C1 segment of cervical spinal cord (tissue), 14 donors: ENCODE measurements at places on chromosomes 4 and X.

GRCh38 chrX:49039598-49040375 is 3.4 kb downstream of the TFE3 start:
- no peak for DNase-seq

GRCh38 chrX:119516157-119516702 is 48.0 kb downstream of the SLC25A5 start:
- no peak for DNase-seq

DNA sequence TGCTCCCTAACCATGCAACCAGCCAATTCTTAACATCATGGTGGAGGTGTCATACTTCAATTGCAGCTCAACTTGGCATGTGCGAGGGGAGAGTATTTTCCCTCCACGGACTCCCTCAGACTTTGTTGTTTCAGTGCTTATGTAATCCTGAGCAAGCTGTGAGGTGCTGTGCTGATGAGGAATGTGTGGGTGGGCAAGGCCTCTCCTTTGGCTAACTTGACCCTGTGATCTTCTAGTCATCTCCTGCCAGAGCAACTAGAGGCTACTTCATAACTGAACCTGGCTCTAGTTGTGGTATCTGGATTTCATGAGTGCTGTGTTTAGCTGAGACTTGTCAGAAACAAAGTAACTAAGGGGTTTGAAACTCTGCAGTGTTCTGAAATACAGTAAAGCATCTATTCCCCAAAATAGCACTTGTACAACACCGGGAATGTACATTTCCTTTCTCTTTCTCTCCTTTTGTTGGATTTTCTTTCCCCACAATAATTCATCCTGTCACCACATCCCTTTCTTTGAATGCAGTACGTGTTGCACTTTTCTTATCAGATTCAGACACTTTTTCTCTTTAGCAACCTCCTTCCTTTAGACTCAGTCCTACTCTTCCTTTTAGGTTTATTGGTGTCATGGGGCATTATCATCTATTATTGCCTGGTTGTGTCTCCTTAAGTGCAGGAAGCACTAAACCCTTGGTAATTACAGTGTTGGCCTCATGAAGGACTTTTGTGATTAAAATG is 415.2 kb upstream of the NR3C2 start:
- DNase-seq: no peak

- DNase-seq: no peak
These were observed 22.1 kb downstream of the TNIP2 start for GRCh38 chr4:2733844-2734574.

DNA sequence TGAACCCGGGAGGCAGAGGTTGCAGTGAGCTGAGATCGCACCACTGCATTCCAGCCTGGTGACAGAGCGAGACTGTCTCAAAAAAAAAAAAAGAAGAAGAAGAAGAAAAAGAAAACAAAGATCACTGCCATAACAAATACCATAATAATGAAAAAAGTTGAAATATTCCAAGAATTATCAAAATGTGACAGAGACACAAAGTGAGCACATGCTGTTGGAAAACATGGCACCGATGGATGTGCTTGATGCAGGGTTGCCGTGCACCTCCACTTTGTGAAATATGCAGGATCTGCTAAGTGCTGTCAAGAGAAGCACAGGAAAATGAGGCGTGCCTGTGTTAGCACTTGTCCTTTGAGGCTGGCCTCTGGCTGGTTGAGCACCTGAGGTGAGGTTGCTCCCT is 133.3 kb downstream of the STK32B start:
- no peak for DNase-seq
